ENCODE measurements at places on chromosomes 3 and 15.

- no peak for DNase-seq
Observed at GRCh38 chr15:64461721-64462162, 1.4 kb downstream of the ZNF609 start.

DNA sequence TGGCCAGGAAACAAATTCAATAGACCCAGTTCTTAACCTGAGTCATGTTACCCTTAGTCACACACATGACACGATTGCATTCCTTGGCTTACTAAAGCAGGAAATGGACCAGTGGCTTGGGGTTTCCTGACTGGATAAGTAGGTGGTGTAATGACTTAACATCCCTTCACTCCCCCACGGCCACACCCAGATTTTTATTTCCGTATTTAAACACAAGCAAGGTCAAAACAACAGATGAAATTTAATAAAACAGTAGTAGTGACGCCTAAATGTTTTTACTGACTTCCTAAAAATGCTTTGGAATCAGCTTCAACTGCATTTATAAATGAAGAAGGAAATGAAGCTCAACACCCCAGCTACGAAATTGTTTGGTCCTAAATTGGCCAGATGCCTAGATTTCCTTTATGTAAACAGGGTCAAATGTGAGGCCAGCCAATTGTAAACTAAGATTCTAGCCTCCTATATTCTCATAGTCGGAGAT is 324.3 kb downstream of the CHST2 start:
- DNase-seq, result no peak

GRCh38 chr3:134249296-134249841 is 1.3 kb downstream of the RYK start:
- DNase-seq, result no peak

DNA sequence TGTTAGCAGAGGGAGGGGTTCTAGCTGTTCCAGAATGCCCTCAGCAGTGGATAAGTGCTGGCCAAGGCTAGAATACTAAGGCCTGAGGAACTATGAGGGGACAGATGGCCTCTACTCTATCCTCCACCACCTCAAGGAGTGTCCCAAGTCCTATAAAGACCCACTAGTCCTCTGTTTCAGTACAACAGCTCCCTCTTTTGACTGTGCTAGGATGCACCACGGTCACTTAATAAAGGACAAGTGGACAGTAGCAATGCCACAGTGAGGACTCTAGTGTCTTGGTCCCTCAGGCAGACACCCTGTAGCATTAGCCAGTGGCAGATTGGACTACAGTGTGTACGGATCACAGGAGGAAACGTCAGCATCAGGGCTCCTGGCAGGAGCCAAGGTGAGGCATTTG is 171.8 kb upstream of the PROK2 start:
- DNase-seq, result no peak

DNA sequence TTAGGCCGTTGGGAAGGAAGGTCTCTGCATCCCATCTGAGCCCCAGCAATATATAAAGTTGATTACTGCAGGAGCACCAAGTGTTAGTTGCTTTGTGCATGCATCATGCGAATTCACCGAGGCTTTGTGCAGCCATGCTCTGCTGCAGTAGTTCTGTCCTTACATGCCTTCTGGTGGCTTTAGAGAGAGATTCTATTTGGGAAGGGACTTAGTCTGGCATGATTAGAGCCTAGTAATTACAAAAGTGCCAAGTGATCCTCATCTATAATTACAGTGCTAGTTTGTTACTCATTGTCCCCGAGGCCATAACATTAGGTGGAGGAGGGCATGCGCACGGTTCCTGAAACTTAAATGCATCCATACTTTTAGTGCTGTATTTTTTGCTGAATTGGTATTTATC is 353.6 kb downstream of the CNTN4 start:
- no peak for DNase-seq
